CD4-positive, alpha-beta T cell (primary cell): ENCODE measurements at places on chromosomes 16 and 17.

DNA sequence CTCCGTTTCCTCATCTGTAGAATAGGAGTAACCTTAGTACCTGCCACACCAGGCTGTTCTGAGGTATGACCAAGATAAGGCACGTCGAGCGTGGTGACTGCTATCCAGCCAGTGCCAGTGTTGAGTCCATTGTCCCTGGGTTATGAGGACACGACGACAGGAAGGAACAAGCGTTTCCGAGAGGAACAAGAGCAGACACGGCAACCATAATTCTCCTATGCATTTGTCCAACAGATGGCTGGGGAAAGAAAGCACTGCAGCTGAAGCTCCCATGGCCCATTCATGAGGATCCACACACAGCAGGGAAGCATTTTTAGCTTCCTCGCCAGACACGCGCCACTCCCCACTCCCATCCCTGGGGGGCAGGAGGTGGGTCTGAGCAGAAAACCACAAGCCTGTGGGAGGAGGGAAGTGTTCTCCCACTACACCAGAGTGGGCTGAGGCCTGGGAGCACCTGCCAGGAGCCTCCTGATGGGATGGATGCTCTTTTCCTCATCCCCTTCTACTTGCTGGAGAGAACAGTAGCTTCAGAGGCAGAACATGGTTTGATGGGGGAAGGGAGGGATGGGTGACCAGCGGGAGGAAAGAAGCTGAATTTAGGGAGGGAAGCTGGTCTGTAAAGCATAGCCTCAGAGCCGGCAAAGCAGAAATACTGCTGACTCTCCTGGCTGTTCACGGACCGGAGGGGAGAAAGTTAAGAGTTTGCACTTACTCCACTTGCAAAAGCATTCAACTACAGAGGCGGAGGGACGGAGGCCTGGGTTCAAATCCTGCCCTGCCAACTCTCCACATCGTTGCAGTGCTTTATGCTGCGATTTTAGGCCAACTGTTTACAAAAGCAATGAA is 2.7 kb downstream of the COTL1 start:
- no peak for DNase-seq

DNA sequence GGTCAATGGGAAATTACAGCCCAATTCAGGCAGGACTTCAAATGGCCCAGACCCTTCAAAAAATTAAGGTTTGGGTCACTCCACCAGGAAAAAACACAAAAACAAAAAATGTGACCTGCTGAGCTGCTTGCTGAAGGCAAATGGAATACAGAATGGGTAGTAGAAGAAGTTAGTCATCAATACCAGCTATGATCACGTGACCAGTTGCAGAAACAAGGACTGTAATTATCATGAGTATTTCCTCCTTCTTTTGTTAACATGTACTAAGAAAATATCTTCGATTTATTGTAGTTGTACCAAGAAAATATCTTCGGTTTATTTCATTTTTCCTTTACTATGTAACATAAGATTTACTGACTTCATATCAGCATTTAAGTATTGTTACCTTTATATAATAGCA is 1183.6 kb downstream of the CDH8 start:
- no peak for DNase-seq

DNA sequence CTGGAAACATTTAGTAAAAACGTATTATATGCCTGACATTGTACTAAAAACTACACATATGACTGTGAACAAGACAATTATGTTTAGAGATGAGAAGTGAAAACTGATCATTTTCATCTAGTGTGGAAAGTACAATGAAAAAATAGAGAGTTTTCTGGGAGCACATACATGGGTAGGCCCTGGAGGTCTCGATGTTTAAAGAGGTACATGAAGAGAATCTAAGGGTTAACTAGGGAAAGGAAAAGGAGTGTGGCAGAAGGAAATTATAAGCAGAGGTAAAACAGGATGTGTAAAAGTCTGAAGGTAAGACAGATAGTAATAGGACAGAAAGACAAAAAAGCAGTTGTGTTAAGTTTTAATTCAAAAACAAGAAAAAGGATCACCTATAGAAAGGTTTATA is 113.7 kb downstream of the USP32 start:
- DNase-seq: no peak

- no peak for DNase-seq
Observed at GRCh38 chr17:17352836-17353624, 49.9 kb downstream of the NT5M start.

GRCh38 chr16:24700549-24701392 is 28.7 kb upstream of the TNRC6A start:
- DNase-seq: no peak

DNA sequence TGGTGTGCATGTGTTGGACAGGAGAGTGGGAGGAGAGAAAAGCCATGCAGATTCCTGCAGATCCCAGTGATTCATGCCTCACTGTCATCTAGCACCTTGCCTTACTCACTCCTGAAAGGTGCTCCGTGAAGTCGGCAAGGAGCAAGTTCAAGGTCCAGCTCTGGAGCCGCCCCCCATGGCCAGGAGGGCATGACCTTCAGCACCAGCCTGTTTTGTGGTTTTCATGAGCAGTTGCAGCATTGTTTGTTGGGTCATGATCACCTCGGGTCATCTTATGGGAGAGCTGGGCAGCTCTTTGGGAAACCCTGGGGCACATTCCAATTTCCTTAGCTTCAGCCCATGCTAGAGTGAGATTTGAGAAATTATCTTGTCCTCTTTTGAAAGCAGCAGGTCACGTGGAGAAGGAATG is 137.5 kb upstream of the IRX3 start:
- no peak for DNase-seq

GRCh38 chr17:76682296-76682695 is 28.5 kb downstream of the MXRA7 start:
- DNase-seq: no peak

DNA sequence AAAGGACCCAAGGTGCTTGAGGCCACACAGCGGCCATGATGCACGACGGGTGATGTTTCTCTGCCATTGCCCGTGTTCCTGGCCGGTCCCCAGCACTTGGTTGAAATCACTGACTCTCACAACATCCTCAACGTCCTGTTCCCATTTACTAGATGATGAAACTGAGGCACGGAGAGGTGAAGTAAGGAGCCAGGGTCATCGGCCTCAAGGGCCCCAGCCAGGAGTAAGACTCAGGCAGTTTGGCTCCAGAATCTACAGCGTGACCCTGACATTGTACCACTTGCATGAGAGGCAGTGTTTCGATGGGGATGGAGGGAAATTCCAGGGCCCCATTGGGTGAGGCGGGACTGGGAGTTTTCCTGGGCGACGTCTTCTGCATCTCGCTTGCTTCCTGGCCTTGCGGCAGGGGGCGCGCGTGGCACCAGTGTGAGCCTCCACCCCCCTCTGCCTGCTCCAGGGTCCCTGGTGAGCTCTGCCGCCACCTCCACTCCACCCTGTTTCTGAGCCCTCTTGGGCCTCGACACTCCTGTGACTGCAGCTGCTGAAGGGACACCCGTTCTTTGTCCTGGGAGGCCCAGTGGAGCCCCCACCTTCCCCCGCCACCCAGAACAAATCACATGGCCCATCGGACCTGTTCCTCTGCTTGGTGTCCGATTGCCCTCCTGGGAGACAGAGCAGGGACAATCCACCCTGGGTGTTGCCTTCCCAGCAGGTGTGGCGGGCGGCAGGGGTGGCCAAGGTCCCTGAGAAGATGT is 133.0 kb upstream of the GSE1 start:
- DNase-seq: peak; percentile 43

DNA sequence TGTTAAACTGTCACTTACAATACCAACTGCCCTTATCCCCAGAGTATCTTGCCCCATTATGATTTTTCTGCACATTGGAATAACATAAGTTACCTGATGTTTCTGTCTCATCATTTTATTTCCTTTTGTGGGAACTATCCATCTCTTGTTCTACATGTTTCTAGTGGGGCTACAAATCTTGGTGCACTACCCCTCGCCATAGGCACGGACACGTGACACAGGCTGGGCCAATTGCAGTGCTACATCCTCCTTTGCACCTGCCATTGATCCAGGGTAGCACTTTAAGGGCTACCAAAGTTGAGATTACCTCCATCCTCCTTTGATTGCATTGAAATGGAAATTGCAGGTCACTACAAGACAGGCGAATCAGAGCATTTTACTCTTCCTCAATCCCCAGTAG is 14.2 kb upstream of the SYT17 start:
- no peak for DNase-seq

DNA sequence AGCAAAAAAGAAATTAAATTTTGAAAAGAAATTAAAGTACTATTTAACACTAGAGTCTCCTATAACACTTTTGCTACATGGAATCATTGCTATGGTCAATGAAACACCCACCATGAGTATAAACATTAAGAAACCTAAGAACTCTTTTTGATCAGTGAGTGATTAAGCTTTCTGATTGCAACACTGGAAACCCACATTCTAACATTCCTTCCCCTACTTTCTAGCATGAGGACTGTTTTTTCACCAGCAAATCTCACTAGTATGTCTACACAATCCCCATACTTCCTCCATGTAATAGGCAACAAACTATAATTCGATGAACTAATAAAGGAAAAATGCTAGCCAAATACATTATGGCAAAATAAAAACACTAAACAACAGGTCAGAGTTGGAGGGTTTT is 54.7 kb downstream of the SKAP1 start:
- DNase-seq: no peak

- DNase-seq: no peak
Observed at GRCh38 chr16:80691111-80691741, 113.2 kb downstream of the CDYL2 start.

DNA sequence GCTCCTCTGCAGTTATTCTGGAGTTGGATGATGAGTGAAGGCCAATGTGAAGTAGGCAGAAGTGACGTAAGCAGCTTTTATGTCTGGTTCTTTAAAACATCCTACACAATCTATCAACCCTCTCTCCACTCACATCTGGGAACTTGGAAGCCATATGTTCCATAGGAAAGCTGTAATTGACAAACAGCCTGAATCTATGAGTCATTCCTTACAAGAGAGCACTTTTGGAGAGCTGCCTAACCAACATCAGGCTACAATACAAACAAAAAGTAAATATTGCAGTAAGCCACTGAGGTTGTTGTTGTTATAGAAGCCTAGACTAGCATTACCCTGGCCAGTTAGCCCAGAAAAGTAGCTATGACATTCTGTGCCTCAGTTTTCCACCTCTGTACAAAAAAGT is 5.9 kb downstream of the CCL7 start:
- no peak for DNase-seq

- DNase-seq: peak; percentile 5
Observed at GRCh38 chr17:740240-741017, 8.0 kb downstream of the TLCD3A start.

- no peak for DNase-seq
Observed at GRCh38 chr16:86608301-86608747, 30.0 kb downstream of the FOXL1 start.

DNA sequence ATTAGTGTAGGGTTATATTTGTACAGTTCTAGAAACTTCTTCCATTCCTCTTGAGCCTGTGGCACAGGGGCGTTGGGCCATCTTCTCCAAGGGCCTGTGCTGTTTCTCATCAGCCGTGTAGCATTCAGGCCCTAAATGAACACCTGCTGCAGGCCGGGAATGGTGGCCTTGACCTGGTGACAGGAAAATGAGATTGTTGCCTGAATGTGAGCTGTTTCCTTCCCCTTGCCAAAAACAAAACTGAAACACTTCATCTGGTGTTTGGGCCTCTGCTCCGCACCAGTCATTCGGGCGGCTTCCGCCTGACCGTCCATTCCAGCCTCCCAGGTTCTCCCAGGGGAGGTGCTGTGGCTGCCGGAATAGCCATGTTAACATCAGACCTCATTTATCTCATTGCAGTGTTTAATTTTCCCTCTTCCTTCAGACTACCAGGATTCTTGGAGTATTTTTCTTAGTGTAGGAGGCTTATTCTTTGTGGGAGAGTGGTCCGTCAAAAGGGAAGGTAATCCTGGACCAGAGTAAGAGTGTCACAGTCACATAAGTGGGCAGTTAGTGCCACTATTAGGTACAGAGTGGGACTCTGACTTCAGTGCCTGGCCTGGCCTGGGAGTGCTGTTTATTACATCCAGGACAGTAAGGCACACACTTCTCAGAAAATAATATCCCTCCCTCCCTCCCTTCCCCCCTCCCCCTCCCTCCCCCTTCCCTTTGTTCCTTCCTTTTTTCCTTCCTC is 61.9 kb downstream of the WWP2 start:
- no peak for DNase-seq

GRCh38 chr16:54460263-54460860 is 173.8 kb upstream of the IRX3 start:
- DNase-seq: no peak

DNA sequence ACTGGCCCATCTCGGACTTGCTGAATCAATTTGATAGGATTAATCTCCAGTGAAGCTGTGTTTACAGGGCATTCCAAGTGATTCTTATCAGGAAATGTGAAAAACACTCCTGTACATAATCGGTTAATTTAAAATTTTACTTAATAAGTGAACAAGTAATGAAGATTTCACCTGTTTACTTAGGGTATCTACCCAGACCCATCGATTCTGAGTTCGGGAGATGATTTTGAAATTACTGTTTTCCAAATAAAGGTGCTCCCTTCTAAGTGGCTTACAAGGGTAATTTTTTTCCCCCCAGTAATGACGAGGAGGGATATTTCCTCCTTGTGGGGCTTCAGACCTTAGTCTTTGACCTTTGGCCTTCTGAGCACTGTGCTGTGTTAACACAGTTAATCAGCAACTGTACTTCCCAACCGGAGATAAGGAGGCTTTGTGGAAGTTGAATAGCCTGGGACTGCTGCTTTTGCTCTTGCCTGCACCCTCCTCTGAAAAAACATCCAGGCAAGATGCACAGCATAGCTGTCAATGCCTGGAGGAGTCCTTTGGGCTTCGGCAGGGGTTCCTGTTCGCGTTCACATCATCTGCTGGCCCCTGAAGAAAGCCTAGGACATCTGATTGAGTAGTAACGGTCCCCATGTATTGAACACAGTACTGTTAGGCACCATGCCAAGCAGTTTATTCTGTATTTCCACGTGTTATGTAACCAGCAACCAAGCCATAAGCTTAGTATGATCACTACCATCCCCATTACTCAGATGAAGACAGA is 1.8 kb downstream of the FAHD1 start:
- no peak for DNase-seq

GRCh38 chr16:79912592-79913310 is 312.2 kb upstream of the MAF start:
- no peak for DNase-seq

DNA sequence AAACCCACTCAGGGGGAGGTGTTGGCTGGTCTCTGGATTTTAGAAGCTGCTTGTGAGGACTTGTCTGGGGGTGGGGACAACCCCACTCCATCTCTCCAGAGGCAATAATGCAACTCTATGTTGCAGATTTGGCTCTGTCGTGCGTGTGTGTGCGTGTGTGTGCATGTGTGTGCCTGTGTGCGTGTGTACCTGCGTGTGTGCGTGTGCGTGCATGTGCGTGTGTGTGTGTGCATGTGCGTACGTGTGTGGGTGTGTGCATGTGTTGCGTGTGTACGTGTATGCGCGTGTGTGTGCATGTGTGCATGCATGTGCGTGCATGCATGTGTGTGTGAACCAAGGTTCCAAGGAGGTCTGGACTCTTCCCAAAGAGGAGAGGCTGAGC is 120.4 kb upstream of the LHX1 start:
- DNase-seq: no peak
